ENCODE measurements at places on chromosomes 6 and 20. TPM values are rescaled to one million over a fixed set of nuclear protein-coding genes. Genes with fewer than 3 reads are reported as not detected.

Gene VPS52
- 32.3 TPM for total RNA-seq

Gene PAX1
- not detected for total RNA-seq

Gene DYNLT2
- 1.4 TPM for total RNA-seq

Gene OPN5
- total RNA-seq, result not detected

Gene NMBR
- total RNA-seq, result not detected

Gene MEI4
- 0.21 TPM for total RNA-seq

Gene MAFB
- total RNA-seq, result 3.5 TPM

Gene GSS
- total RNA-seq, result 64.8 TPM

Gene KCNQ2
- 0.21 TPM for total RNA-seq

Gene GPR6
- not detected for total RNA-seq

Gene SCUBE3
- 1.4 TPM for total RNA-seq

Gene RPL10A
- 1,876 TPM for total RNA-seq

Gene IL17A
- not detected for total RNA-seq

Gene IP6K3
- 0.29 TPM for total RNA-seq

Gene PM20D2
- total RNA-seq, result 26.4 TPM

Gene CLPSL2
- total RNA-seq, result not detected

Measured in kidney epithelial cell (primary cell).